T-helper 2 cell treated with Interferon-gamma antibody and Interleukin-4, amounts not matched to agents 5 μg/mL and 100 μg/mL, for 36 hours (primary cell): ENCODE measurements at places on chromosomes 2 and 18.

DNA sequence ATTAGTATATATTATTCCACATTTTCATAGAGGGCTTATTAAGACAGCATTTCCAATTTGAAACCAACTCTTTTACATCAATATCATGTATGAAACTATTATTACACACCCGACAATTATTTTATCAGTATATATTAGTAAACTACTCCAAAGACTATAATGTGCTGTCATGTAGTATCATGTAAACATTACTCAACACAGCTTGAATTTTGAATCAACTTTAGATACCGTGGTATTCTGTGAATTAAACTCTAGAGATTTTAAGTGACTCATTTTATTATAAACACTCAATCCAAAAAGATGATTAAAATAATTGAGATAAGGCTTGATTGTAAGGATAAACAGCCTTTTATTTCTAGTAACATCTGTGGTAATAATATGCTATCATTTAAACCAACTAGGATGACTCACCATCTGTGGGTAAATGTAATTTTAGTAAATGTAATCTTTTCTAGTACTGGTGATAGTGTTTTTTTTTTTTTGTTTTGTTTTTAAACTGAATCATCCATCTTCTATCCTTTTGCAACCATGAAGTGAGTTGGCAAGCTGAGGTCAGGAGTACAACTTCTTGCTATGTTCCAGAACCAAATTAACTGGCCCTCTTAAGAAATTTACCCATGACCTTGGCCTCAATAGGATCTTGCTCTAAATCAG, 144.3 kb upstream of the SMAD7 start:
- DNase-seq: no peak

- DNase-seq: no peak
These were observed 108.6 kb downstream of the AGPS start for GRCh38 chr2:177501186-177501585.

- DNase-seq: peak; percentile 90
These were observed 138.3 kb upstream of the ID2 start for GRCh38 chr2:8543383-8544170.

DNA sequence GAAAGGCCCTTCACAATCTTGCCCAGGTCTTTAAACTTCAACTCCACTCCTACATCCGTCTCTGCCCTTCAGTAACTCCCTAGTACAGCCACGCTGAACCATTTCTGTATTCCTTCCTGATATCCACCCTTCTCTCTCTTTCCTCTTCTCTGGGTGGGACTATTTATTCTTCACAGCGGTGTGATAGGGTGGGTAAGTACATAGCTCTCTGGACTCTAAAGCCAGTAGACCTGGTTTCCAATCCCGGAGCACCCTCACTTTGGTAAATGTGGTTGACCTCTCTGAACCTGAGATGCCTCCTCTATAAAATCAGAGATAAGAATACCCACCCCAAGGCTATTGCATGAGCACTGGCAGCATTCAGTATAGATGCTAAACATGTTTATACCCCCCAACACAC, 86.7 kb downstream of the ATL2 start:
- no peak for DNase-seq

- DNase-seq: no peak
These were observed 36.0 kb downstream of the PHLPP1 start for GRCh38 chr18:62751341-62751821.

- DNase-seq: no peak
These were observed 47.4 kb upstream of the BIN1 start for GRCh38 chr2:127154396-127154795.

- no peak for DNase-seq
These were observed 5.8 kb upstream of the HOXD1 start for GRCh38 chr2:176182671-176183070.

- DNase-seq: no peak
These were observed 25.5 kb downstream of the CENPO start for GRCh38 chr2:24818721-24819167.

- DNase-seq: no peak
These were observed 1090.0 kb downstream of the BCL11A start for GRCh38 chr2:59463426-59463825.

- DNase-seq: no peak
These were observed 211.0 kb downstream of the CTNNA2 start for GRCh38 chr2:79723830-79724229.

GRCh38 chr2:41320491-41320890, 727.3 kb upstream of the PKDCC start:
- DNase-seq: no peak

DNA sequence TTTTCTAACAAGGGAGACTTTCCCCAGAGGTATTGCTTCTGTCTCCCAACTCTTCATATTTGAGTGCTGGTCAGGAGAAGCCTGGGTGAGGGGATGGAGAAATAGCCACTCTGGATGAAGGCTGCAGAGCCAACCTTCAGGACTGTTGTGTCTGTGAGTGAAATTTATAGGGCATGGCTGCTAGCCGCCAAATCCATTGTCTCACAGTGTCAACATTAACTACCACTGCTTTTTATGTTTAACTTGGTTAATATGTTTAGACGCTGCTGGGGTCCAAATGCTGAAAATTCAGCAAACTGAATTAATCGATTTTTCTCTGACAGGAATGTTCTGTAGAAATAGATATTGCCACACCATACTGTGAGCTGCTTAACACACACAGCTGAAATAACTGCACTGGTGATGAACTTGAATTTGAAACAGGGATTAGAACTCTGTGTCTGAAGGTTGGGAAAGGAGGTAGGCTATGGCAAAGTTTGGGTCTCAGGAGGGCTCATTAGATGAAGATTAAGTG, 281.0 kb downstream of the DCC start:
- no peak for DNase-seq

GRCh38 chr2:125398738-125399524, 1257.0 kb upstream of the GYPC start:
- DNase-seq: no peak

DNA sequence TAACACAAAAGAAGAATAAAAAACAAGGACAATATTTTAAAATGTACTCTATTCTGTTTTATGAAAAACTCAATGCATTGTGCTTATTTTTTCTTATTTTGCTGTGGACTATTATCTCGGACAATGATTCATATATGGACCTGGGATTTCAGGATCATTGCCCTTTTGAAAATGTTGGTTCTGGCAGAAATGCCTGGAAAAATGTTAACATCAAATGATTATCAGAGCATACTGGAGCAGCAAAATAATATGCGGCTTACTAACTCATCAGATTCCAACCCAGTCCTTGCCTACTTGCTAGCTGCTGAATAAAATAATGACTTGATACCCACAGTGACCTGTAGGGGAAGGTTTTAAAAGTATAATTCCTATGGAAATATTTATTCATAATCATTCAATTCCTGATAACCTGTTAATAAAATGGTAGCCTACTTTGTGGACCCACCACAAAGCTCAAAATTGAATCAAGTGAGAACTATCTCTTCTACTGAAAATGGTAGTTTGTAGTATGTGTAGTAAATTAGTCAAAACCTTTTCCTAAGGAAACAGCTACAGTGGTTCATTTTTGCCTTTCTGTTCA, 117.4 kb downstream of the NEB start:
- no peak for DNase-seq

DNA sequence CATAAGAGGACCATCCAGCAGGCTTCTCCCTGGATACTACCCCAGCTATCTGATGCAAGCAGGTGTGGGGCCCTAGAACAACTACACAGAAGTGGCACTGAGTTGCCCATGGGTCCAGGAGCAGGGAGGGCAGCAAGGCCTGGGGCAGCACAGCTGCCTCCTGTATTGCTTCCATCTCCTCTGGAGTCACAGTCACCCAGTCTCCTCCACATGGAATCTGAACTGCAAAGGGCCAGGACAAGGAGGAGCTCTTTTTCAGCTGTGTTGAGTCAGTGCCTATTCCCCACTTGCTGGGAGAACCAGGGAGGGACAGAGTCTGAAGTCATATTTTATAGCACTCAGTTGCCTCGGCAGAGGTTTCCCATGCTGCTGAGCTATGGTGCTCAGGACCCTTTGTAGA, 67.9 kb upstream of the ALPP start:
- DNase-seq: no peak

- DNase-seq: no peak
These were observed 210.8 kb upstream of the THUMPD2 start for GRCh38 chr2:39989888-39990287.

DNA sequence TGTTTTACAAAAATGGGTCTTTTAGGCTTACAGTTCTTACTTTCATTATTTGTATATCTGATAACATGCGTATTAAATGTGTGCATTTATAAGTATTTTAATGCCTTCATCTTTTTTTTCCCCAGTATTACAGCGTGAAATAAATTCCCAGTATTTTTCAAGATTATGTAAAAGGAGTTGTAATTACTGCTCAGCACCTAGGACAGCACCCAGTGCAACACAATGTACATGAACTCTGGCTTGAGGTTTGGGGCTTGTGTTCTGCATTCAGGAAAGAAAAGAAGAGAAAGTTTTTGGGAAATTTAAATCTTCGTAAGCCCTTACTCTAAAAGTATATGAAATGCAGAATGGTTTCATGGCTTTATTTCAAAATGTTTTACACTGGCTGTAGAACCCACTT, 16.7 kb downstream of the ZNF638 start:
- no peak for DNase-seq

GRCh38 chr2:230496891-230497290, 80.9 kb downstream of the SP100 start:
- no peak for DNase-seq

- no peak for DNase-seq
These were observed 553.3 kb upstream of the TNP1 start for GRCh38 chr2:217413193-217413592.

GRCh38 chr18:5951515-5952091, 56.3 kb upstream of the TMEM200C start:
- DNase-seq: no peak
